ENCODE measurements at places on chromosomes 1 and 21. TPM values are rescaled to one million over a fixed set of nuclear protein-coding genes. Genes with fewer than 3 reads are reported as not detected.

The TSSK3 gene
- polyA plus RNA-seq = 2.2 TPM

The HSD11B1 gene
- polyA plus RNA-seq = 0.40 TPM

The PKNOX1 gene
- 30.9 TPM for polyA plus RNA-seq

The EPHX1 gene
- polyA plus RNA-seq = 57.3 TPM

The PLEKHG5 gene
- polyA plus RNA-seq = 10.7 TPM

The HAO2 gene
- polyA plus RNA-seq = 107 TPM

The AHDC1 gene
- polyA plus RNA-seq = 49.3 TPM

The SPATC1L gene
- 9.6 TPM for polyA plus RNA-seq

The LGR6 gene
- polyA plus RNA-seq = 0.71 TPM

The ZNF672 gene
- polyA plus RNA-seq = 28.7 TPM

GRCh38 chr1:204503122-204503912, 8.7 kb upstream of the PIK3C2B start:
- peak; percentile 73 for DNase-seq

- DNase-seq = no peak
Measured at GRCh38 chr1:114122941-114123618, 30.6 kb downstream of the SYT6 start.

DNA sequence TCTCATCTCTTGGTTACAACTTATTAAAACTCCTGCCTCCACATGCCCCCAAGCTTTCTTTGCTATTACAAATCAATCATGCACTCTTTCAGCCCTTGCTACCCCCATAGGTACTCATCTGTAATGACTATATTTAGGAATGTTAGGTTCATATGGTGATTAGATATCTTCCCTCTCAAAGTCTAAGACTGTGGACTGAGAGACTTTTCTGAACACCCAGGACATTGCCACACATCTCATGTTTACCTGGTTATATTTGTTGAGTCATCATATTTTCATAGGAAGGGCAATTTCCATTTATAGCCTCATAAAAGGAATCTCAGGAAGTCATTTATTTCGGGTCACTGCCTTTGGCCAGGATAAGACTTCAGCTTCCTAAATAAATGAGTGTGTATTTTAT, 81.5 kb upstream of the LPGAT1 start:
- no peak for DNase-seq

- DNase-seq = no peak
Measured at GRCh38 chr1:92820024-92820423, 11.8 kb upstream of the RPL5 start.

DNA sequence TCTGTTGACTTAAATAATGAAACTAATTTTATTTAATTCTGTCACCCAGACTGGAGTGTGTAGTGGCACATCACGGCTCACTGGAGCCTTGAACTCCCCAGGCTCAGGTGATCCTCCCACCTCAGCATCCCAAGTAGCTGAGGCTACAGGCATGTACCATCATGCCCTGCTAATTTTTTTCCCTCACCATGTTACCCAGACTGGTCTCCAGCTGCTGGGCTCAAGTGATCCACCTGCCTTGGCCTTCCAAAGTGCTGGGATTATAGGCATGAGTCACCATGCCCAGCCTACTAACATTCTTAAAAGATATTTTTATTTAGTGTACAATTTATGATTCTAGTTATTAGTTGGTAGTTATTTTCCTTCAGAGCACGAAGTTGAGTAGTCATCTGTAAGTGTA, 49.5 kb downstream of the NRDC start:
- no peak for DNase-seq

- no peak for DNase-seq
Measured at GRCh38 chr1:71583756-71584155, 502.9 kb upstream of the ZRANB2 start.

DNA sequence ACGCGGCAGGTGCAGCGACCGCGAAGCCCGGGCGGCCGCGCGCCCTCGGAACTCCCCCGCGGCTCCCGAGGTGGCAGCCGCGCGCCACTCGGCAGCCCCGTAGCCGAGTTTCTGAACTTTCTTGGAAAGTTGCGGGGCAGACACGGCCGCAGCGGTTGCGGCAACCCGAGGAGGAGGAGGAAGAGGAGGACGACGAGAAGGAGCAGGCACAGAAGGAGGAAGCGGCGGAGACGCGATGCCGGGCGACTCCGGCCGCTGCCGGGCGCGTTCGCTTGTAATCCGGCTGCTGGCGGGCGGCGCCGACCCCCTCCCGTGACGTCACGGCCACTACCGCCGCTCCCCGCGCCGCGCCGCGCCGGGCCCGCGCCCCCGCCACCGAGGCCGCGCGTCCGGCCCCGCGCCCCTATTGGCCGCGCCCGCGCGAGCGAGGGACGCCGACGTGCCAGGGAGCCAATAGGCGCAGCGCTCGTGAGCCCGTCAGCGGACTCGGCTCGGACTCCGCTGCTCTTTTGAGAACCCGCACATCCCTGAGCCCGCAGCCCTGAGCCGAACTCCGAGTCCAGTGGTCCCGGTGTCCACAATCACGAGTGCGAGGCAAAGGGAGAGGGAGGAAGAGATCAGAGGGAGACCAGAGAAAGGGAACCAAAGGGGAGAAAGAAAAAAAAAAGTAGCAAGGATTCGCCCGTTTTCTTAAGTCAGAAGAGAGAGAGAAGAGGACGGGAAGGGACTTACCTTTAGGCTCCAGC, 736 bp upstream of the BARHL2 start:
- no peak for DNase-seq

- no peak for DNase-seq
Measured at GRCh38 chr21:28856588-28857250, 136.0 kb downstream of the LTN1 start.

DNA sequence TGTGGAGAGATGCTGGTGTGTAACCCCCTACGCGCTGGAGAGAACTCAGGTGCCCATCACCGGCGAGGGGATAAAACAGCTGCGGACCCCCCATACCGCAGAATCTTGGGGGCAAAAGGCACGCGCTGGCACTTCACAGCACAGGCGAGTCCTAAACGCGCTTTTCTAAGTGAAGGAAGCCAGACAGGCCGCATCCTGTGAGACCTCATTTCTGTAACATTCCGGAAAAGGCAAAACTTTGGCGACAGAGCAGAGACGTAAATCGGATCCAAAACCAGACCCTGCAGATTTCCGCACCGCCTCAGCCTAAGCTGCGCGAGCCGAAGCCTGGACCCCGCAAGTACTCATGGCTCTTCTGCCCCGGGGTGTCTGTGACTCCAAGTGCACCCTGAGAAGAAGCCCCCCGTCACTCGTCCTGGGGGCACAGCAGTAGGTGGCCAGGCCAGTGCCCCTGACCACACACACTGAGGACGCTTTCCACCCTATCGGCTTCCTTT, 60.9 kb downstream of the SLX9 start:
- DNase-seq = no peak

DNA sequence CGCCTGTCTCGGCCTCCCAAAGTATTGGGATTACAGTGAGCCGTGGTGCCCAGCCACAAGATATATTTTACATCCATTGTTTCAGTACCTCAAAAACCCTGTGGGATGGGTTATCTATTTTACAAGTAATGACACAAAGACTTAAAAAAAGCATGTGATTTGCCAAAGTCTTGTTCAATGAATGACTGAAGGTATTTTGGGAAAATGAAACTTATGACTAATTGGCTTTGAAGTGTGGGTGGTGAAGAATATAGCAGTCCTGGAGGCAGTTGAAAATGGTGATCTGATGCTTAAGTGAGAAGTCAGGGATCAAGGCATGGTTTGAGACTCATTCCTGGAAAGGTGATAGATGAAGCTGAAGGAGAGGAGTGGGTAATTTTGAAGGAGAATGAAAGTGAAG, 3.0 kb downstream of the SWT1 start:
- no peak for DNase-seq

DNA sequence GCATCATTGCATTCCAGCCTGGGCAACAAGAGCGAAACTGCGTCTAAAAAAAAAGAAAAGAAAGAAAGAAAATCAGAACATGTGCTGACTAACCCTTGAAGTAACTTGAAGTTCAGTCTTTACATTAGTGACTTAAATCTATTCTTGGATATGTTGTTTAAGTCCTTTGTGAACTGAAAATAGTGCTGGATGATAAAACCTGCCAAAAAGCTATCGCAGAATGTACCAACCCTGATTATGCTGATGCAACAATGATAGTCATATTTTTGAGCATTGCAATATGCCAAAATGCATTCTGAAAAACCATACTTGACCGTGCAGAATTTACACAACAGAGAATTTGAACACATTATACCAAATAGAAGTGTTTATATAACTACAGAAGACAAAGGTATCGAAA, 30.7 kb downstream of the SHISAL2A start:
- no peak for DNase-seq

DNA sequence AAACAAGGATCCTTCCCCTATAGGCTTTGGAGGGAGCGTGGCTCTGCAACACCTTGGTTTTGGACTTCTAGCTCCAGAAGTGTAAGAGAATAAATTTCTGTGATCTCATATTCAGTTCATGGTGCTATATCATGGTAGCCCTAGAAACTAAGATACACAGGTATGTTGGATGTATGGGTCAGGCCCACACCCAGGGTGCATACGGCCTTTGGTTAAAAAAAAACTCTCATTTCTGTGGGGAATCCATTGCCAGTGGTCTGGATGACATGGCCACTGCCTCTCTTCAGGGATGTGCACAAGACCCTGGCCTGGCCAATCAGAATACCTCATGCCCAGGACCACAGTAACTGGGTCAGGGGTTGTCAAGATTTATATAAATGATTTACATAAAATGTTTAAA, 56.8 kb upstream of the CD34 start:
- DNase-seq = no peak

Measured in left renal cortex interstitium (tissue), 4 donors.